ENCODE measurements at places on chromosomes 7 and 10.

GRCh38 chr7:12670743-12671520 lies 16.5 kb upstream of the ARL4A start:
- no peak for DNase-seq

GRCh38 chr7:94295850-94296249 lies 98.8 kb upstream of the COL1A2 start:
- no peak for DNase-seq

DNA sequence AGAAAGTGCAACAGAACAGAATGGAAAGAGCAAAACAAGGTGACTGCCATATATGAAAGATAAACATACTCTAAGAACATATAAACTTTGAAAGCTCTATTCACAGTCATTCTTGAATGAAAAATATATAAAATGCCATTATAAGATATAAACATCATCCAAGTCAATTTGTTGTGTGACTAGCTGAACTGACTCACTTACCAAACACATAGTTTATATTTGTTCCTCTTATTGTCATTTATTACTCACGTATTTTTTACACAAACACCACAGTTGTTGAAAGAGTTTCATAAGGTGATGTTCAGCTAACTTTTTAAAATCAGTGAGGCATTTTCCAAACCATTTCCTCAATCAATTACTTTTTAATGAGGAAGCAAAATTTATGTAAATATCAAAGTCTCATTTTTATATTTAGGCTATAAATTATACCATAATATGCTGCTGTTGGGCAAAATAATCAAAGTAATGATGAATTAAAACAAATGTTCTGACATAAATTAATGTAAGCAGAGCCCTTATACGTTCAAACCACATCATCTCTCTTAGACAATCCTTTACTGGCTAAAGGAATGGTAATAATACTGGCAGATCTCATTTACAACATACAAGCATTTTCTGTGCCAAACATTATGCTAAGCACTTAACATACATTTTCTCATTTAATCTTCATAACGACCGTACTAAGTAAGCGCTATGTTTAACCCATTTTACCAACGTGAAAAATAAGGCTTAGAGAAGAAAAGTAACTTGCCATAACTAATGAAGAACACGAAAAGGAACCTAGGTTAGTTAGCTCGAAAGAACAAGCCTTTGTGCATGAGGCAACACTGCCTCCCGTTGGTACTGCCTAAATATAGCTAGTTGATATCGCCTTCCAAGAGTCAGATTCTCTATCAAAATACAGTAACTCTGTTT lies 7.3 kb downstream of the LRRN3 start:
- DNase-seq, result peak; percentile 17

- DNase-seq, result no peak
Measured at GRCh38 chr7:55250313-55250712, 114.8 kb upstream of the LANCL2 start.

GRCh38 chr7:130216750-130217149 lies 9.1 kb downstream of the SSMEM1 start:
- DNase-seq, result no peak

GRCh38 chr7:71332207-71332606 lies 200.3 kb downstream of the GALNT17 start:
- no peak for DNase-seq

GRCh38 chr7:46784732-46785131 lies 797.2 kb downstream of the TNS3 start:
- DNase-seq, result no peak

DNA sequence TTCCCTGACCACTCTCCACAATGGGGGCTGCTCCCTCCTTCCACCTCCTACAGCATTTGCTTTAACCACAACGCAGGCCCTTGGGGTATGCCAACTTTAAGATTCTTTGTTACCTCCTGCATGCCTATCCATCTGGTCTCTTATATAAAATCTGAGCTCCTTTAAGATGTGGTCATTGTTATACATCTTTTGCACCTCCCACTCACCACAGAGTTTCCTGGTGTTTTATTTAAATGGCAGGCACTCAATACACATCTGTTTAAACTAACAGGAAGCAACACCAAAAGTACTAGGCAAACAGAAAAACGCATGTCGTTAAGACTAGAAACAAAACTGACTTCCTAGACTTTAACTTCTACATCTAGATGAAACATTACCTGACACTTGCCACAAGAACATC lies 36.3 kb downstream of the SLC25A13 start:
- no peak for DNase-seq

DNA sequence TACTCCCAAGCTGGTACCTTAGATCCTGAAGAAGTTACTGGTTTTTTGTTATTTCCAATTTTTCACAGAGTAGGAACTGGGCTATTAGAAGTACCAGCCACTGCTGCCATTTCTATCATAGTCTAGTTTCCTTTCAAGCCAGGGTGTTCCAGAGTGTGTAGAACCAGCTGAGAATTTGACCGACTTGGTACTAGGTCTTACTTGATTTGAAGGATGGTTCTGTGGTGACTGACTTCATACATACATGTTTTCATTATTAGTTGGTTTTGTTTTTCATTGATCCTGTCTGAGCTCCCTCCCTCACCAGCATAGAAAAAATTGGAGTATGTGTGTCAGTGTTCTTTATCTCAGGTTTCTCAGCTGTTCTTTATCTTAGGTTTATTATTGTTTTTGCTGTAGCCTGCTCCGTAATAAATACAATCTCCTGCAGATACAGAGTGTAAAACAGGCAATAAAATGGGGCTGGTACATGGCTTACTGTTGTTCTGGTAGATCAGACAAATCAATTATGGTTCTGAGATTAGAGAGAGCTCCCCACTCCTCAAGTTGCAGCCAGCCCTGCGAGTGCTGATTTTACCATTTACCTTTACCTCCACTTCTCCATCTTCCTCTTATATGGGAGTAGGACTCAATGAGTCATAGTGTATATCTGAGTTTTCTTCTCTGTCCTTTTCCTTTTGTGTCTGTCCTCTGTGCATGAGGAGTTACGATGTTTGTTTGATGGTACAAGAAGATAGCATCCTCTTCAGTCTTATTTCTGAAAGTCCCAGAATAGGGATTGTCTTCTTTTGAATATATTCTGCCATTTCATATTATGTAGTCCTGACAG lies 122.6 kb downstream of the LRRC4 start:
- no peak for DNase-seq

DNA sequence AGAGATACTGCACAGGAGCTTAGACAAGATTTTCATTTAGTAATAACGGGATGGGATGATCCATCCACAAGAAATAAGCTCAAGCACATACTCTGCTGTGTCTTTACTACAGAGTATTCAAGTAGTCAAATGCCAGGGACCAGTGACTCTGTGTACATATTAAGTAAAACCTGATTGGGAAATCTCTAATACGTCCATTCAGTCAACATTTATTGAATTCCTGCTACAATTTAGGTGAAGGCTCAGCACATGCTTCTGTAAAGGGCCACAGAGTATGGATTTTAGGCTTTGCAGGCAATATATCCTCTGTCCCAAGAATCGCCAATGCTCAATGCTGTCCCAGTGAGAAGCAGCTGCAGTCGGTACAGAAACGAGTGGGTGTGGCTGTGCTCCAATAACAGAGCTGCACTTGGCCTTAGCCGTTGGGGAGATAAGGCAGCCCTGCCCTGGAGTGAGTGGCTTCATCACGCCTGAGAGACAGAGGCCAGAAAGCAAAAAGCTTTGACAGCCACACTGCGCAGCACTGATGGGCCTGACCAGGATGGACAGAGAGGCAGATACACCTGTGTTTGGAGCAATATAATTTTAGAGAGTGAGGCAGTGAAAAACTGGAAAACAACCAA lies 186.8 kb downstream of the PARD3 start:
- DNase-seq, result no peak

DNA sequence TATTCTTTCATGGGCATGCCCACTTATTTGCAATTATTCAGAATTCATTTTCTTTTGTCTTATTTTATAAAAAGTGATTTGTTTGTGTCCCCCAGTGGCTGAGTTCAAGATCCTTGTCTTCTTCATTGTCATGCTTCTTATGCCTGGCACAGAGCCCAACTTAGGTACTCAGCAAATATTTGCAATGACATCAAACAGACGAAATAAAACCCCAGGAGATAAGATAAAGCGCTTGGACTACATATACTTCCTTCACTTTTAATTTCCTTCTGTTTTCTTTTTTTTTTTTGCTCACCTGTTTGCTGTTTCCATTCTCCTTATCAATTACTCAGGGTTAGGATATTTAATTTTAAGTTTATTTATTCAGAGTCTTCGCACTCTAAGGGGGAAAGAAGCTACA lies 225.0 kb downstream of the SDHAF3 start:
- DNase-seq, result no peak

DNA sequence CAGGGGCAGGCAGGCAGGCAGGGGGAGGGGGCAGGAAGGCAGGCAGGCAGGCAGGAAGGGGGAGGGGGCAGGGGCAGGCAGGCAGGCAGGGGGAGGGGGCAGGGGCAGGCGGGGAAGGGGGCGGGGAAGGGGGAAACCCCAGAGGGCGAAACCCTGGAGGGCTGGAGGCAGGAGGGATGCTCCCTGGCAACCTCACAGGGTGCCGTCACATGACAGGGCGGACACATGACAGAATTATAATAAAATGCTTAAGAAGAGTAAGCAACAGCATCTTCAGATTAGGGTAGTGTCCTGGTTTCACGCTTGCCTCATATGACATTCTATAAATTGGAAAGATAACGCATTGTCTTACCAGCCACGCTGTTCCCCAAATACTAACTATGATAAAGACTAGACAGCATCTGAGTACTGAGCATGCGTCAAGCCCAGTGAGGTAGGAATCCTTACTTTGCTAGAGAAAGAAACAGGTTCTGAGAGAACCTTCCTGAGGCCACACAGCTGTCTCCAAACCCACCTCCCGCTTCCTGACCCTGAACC lies 131.6 kb downstream of the DIP2C start:
- peak; percentile 18 for DNase-seq

- DNase-seq, result peak; percentile 11
Measured at GRCh38 chr7:141754939-141755338, 9.0 kb upstream of the TAS2R3 start.

DNA sequence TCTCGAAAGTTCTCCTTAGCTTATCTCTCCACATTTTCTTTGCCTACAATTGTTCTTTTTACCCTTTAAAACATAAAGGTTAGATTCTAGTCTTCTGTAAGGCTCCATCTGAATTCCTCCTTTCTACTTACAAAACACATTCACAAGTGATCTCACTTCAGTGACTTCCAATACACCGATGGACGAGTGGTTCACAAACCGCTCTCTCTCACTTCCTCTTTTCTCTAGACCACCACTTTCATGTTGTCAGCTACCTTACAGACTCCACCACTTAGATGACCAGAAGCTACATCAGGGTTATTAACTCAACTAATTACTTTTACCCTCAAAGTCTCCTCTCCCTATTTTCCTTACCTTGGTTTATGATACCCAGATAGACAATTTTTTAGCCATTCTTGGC lies 11.8 kb downstream of the MET start:
- no peak for DNase-seq

GRCh38 chr10:8049865-8050555 lies 4.5 kb upstream of the GATA3 start:
- DNase-seq, result no peak

- DNase-seq, result no peak
Measured at GRCh38 chr10:13006037-13006436, 4.5 kb upstream of the CCDC3 start.

DNA sequence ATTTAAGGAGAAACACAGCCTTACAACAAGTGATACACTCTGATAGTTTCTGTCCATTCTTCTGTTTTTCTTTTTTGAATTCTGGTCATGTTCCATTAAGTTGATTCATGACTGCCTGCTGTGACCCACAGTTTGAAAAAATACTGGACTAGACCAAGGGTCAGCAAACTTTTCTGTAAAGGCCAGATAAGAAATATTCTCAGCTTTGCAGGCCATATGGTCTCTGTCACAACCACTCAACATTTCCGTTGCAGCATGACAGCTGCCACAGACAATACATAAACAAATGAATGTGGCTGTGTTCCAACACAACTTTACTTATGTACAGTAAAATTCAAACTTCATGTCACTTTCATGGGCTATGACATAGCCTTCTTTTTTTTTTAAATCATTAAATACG lies 156.7 kb downstream of the PLXNA4 start:
- DNase-seq, result no peak

GRCh38 chr10:8051109-8051821 lies 3.2 kb upstream of the GATA3 start:
- no peak for DNase-seq

DNA sequence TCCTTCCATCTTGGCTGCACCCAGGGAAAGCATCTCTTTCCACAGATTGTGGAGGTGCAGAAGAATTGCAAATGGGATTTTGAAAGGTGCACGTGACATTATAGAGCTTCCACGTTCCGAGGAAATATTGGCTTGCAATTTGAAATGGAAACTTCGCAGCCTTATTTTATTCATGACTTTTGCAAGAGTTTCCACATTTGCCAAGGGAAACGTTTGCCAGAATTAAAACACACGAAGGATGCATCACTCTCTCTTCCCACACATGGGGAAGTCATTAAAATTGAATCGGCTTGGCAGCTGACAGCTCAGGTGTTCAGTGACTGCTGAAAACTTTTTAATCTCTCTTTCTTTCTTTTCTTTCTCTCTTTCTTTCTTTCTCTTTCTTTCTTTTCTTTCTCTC lies 475.4 kb upstream of the IGFBP3 start:
- DNase-seq, result no peak

DNA sequence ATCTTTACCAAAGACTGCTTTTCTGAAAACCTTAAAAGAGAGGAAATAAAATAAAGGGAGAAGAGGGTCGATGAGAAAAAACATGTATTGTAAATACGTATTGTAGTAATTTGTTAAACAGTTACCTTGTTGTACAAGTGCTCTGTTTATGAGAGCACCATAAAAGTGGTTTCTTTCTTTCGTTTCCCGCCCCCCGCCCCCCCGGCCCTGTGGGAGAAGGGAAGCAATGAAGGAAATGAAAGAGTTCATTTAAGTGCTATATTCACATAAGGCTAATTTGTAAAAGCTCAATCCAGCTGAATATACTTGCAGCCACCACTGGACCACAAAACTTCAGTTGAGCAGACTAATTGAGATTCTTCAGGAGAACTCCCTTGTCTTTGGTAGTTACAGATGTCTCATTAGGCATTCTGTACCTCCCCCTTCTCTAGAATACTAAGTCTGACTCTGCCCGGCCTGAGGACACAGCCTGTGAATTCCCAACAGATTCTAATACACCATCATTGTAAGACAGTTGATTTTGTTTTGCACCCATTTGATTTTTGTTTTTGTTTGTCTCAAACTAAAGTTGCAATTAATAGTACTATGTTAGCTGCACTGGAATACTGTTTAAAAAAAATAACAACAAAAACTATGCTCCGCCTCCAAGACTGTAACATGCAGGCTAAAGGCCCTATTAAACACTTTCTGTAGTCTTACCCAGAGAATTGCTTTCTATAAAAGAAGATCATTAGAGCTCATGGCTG lies 124.9 kb downstream of the ARHGAP12 start:
- DNase-seq, result no peak

- no peak for DNase-seq
Measured at GRCh38 chr10:29635711-29636144, 957 bp upstream of the SVIL start.

DNA sequence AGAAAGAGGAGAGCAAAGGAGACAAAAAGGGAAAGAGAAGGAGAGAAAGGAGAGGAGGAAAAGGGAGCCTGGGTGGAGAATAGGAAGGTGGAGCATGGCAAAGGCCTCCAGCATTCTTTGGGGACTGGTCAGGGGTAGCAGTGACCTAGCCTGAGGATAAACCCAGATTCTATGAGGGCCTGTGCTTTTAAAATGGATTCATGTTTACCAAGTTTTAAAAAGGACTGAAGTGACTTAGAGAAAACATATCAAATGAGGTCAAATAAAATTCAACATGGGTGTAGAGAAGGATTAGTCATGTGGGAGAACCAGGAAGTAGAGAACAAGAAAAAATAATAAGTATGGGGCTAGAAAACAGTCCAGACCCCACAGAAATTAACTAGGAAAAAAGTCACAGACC lies 20.7 kb downstream of the CREB3L2 start:
- no peak for DNase-seq
